ENCODE measurements at places on chromosomes 5 and 9. TPM values are rescaled to one million over a fixed set of nuclear protein-coding genes. Genes with fewer than 3 reads are reported as not detected.

DNA sequence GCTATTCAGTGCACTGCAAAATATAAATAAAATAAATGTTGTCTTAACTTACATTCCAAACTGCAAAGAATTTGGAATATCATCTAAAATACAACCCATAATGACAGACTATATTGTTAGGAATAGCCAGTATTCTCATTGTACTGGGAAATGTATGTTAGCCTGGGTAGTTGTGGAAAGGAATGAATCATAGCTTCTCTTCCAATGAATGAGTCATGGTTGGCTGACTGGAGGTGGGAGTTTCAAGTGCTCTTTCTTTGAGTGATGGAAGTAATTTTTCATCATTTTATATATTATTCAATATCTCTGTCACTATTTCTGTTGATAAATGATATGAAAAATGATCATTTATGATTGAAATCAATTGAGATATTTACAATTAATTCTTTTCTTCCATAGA, 158.6 kb upstream of the ARRDC3 start:
- no peak for DNase-seq

GRCh38 chr5:96094904-96095303, 133.3 kb upstream of the ELL2 start:
- no peak for DNase-seq

Gene SHISAL2B
- polyA plus RNA-seq, result 0.37 TPM

Gene MRPL36
- polyA plus RNA-seq, result 39.1 TPM

Gene SLC6A7
- 0.17 TPM for polyA plus RNA-seq

DNA sequence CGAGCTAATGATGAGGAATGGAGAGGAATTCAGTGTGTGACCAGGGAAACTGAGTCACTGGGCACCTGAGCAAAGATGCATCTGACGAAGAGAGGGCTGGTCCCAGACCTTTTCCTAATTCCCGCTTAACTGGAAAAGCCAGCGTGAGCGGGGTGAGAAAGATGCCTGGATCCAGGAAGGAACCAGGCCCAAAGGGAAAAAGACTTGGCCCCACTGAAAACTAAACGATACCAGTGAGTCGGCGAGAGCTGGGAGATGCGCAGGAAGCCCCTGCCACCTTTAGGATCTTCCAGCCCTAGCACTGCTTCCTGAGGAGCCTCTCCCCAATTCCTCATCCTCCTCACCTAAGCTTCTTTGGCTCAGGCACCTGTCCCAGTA, 499 bp upstream of the FCHSD1 start:
- DNase-seq, result no peak

Gene CNTNAP3
- polyA plus RNA-seq, result 5.0 TPM

DNA sequence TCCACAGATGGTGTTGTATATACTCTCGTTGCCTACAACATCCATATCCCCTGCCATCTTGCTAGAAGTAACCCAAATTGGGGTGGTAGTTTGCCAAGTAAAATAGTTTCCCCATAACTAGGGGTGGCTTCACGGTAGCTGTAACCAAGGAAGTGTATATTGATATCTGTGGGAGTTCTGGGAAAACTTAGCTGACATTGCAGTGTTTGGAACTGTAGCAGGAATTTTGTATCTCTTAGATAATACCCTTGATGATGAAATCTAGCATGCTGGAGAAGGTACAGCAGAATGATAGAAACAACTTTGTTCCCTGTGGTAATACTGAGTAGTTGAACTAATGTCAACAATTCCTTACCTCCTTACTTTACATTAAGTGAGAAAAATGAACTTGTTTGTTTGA, 29.8 kb downstream of the FBXL7 start:
- DNase-seq, result no peak

- DNase-seq, result no peak
Observed at GRCh38 chr9:1353291-1353690, 303.1 kb downstream of the DMRT2 start.

Measured in renal cortex interstitium (tissue), 15 donors.